Substantia nigra (tissue), 51 donors: ENCODE measurements at places on chromosomes 2 and 18.
A peak's percentile ranks its signal among the peaks of the same experiment; 100 is the strongest.

DNA sequence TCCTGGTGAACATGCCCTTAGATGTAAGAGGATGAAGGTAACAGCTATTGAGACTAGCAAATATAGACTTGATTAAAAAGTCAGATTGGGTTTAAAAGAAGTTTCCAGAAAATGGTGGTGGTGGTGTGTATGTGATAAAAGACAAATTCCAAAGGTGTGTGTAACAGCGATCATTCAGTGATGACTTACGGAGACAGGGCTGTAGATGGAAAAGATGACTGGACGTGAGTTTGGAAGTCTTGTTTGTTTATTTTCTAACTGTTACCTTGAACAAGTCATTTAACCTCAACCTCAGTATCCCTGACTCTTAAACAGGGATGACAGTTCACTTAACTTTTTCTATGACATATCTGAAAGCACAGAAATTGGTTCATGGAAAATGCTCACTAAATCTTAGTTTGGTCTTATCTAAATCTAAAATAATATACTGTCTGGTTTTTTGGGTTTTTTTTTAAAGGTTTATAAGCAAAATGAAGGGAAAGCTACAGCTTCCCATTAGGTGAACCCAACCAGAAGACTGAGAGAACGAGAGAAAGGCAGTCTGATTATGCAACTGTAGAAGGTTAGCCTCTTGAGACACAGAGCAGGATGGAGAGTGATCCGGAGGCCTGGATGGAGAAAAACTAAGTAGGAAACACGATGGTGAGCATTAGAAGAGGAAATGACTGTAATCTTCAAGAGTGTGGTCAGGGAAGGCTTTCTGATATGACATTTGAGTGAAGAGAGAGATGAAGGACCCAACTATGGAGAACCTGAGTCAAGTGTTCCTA lies 71.9 kb downstream of the TCF4 start:
- DNase-seq = no peak

- no peak for DNase-seq
Measured at GRCh38 chr2:119462574-119462973, 30.9 kb downstream of the TMEM37 start.

DNA sequence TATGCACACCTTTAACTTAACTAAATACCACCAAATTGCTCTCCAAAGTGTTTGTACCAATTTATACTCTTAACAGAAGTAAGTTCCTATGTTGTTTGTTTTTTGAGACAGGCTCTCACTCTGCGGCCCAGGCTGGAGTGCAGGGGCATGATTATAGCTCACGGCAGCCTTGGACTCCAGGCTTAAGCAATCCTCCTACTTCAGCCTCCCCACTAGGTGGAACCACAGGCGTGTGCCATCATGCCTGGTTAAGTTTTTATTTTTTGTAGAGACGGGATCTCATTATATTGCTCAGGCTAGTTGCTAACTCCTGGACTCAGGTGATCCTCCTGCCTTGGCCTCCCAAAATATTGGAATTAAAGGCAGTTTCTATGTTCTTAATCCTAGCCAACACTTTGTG lies 13.1 kb upstream of the NAB1 start:
- DNase-seq = no peak

- DNase-seq = no peak
Measured at GRCh38 chr18:61093965-61094364, 239.3 kb upstream of the CDH20 start.

GRCh38 chr2:144441711-144442141 lies 78.2 kb downstream of the ZEB2 start:
- DNase-seq = no peak

- DNase-seq = no peak
Measured at GRCh38 chr2:17621781-17622180, 81.3 kb downstream of the VSNL1 start.

DNA sequence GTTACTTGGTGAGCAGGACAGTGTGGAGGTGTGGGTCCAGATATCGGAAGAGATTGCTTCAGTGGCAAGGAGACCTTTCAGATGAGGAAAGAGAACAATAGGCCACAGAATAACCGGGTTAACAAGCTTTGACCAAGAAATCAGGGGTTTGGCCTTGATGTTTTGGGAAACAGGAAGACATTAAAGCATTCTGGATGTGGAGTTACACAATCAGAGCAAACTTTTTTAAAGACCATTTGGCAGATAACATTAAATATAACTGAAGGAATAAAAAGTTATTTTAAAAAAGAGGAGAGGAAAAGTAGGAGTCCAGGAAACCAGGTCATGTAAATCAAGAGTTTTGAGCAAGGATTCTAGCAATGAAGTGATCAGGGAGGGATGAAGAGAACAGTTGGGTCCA lies 35.7 kb downstream of the TNFRSF11A start:
- DNase-seq = no peak

- no peak for DNase-seq
Measured at GRCh38 chr2:168798888-168799410, 3.5 kb upstream of the NOSTRIN start.

DNA sequence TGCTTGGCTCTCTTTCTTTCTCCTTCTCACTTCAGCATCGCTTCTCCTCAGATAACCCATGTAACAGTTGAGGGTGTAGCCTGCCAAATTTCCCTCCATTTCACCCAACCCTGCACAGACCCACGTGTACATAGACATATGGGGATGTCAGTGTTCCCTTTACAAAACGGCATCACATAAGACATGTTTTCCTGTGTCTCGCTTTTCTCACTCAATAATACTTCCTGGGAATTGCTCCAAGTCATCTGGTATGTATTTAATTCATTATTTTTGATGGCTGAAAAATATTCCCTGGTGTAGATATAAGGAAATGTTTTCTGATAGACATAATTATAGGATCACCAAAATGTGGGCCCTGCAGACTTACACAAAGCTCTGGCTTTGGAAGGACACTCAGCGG lies 176.8 kb downstream of the LOXHD1 start:
- no peak for DNase-seq

DNA sequence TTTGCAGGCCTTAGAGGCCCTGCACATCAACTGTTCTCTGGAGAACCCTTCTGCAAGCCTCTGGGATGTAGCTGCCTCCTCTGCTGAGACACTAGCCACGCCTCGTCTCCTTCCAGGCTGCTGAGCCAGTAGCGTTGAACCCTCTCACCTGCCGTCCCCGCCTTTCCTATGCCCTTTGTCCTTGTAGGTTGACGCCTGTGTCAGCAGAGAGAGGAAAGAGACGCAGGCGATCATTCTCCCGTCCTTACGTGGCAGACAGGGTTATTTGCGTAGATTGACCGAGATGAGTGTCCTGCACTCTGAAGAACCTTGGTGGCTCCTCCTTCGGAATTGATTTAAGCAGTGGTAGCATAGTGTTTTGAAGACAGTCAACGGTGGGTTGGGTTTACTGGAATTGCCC lies 27.8 kb downstream of the ID2 start:
- DNase-seq = no peak

GRCh38 chr2:152468899-152469692 lies 134.1 kb downstream of the FMNL2 start:
- no peak for DNase-seq

DNA sequence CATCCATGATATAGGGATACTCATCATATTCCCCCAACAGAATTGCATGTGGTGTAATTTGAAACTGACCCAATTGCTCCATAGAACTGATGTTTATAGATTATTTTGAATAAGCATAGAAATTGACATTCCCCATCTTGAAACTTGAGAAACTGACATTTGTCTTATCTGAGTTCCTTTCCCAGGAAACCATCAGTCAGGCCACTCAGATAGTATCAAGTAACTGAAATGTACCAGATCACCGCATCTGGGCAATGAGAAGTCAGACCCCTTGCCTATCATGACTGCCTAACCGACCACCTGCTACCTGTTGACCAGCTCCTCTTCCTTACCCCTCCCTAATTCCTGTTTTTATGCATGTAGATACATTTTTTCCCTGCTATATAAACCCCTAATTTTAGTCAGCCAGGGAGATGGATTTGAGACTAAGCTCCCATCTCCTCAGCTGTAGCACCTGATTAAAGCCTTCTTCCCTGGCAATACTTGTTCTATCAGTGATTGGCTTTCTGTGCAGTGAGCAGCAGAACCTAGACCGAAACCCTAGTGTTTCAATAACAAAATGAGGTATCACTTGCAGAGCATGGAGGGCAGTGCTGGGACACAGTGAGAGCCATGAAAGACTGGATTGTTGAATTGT lies 274.5 kb downstream of the LPIN1 start:
- no peak for DNase-seq

DNA sequence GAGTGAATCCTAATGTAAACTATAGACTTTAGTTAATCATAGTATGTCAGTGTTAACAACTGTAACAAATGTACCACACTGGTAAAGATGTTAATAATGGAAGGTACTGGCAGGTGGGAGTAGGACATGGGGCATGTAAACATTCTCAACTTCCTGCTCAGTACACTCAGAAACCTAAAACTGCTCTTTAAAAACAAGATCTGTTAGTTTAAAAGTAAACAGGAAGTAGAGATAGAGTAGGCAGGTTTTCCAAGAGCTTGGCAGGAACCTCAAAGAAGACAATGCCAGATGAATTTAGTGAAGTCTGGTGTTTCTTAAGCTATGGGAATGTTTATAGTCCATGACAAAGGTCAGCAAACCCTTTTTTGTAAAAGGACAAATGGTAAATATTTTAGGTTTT lies 46.6 kb downstream of the CCDC138 start:
- no peak for DNase-seq

DNA sequence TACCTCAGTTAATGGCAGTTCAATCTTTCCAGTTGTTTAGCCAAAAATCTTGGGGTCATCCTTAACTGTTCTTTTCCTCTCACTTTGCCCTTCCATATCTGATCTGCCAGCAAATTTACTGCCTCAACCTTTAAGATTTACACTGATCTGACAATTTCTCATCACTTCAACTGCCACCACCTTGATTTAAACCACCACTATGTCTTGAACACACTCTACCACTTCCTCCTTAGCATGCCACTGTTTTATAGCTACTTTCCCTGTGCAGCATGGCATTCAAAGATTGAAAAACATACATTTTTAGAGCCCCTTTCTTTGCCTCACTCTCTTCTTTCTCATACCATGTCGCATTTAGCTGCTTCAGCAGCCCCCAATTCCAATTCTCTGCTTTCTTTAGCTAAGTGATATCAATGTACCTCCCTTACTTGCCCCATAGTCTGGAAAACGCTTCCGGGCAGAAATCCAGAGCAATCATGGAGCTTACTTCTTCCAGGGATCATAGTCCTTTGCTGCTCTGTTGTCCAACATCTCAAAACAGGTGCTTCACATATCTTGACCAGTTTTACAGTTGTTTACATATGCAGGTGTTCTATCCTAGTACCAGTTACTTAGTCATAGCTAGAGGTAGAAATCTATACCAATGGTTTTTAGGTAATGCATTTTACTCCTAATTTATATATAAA lies 10.9 kb downstream of the PGAP1 start:
- no peak for DNase-seq

- DNase-seq = peak; percentile 39
Measured at GRCh38 chr18:47756364-47757016, 174.0 kb downstream of the SMAD2 start.

DNA sequence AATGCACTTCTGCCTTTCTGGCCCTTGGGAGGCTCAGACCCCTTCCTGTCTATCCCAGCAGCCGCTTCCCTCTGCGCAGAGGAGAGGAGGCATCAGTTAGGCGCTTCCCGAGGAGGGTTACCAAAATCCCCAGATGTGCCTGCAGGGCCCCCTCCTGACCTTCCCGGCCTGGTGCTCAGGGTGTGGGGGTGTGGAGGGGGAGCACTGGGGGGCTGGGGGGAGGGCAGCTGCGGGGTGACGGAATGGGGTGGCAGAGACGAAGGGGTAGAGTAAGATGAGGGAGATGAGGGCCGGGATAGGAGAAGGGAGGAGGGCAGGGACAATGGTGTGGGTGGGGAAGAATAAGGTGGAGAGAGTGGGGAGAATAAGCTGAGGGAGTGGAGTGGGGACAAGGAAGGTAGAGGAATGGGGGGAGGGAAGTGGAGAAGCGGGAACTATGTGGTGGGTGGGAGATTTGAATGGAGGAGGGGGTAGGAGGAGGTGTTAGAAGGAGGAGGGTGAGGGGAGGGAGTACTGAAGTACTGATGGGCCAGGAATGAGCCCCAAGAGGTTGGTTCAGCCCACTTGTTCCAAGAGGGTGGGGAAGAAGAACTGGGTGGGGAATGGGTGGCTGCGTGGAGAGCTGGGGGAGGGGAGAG lies 6.5 kb upstream of the ZAP70 start:
- DNase-seq = no peak

GRCh38 chr2:96157649-96158553 lies 12.7 kb upstream of the DUSP2 start:
- DNase-seq = no peak

DNA sequence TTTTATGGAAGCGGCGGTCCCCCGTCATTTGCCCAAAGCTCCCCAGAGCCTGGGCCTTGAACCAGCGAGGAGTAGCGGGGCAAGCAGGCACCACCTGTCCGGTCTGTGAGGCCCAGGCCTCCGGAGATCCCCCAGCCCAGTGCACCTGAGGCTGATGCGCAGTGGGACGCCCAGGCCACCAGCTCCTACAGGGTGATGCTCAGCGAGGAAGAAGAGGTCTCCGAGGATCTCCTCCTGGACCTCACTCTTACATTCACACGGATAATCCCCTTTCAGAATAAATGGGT lies 220.2 kb downstream of the NDUFA10 start:
- DNase-seq = no peak

- no peak for DNase-seq
Measured at GRCh38 chr2:172052000-172052983, 33.0 kb upstream of the DLX1 start.

GRCh38 chr18:59500765-59501164 lies 141.7 kb upstream of the LMAN1 start:
- DNase-seq = no peak

- DNase-seq = no peak
Measured at GRCh38 chr2:100577777-100578176, 15.0 kb downstream of the PDCL3 start.

DNA sequence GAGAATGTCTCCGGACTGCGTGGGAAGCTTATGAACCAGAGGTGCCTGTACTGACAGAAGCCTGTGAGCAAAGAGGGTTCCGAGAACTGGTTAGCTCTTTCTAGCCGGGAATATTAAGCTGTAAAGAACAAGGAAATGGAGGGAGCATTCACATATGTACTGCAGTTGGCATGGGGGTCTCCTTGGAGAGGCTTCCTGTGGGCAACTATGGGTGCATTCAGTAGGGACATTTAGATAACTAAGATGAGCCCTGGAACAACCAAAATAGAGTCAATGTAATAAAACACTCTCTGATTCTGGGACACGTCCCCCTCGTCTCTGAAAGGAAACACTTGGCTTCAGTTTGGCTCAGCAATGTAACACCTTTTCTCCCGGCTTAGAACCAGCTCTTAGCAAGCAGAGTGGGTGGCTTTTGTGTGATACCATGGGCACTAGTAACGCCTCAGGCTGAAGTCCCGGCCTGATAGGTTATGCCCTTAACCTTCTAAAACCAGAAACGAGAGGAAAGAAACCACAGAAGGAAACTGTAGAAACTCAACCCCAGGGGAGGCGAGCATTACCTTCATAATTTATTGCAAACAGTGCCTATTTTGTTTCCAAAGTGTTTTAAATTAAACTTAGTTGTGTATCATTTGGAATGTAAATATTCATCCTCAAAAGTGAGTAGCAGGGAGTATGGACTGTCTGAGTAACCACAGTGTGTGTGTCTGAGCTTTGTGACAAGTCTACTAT lies 48.8 kb upstream of the LPIN2 start:
- DNase-seq = no peak

GRCh38 chr2:201808027-201808426 lies 1.7 kb downstream of the CDK15 start:
- no peak for DNase-seq
